ENCODE measurements at places on chromosomes 5 and 9. TPM values are rescaled to one million over a fixed set of nuclear protein-coding genes. Genes with fewer than 3 reads are reported as not detected.

DNA sequence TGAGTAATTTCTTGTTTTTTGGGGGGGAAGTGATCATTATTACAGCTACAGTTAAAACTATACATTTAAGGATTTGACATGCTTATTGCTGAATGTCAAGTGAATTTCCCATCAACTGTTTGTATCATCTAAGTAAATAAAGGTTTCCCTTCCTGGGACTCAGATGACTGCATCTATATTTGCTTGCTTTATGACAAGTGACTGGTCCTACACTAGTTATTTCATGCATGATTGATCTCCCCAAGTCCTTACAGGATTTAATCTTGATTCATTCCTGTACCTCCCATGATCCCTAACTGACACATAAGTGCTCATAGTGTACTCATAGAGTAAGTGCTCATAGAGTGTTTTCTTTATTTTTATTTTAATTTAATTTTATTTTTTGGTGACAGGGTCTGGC is 2.8 kb downstream of the TXNDC8 start:
- H3K27me3 ChIP-seq = no peaks in the 10 kb centered on the region
- no peaks in the 10 kb centered on the region for H3K36me3 ChIP-seq
- H3K27ac ChIP-seq = no peak overlapping the region
- H3K4me1 ChIP-seq = no peaks in the 10 kb centered on the region
- H3K4me3 ChIP-seq = no peak overlapping the region
- DNase-seq = no peak

- H3K27ac ChIP-seq = peak overlapping the region; percentile 43
- no peaks in the 10 kb centered on the region for H3K4me1 ChIP-seq
- H3K4me3 ChIP-seq = no peak overlapping the region
- no peaks in the 10 kb centered on the region for H3K36me3 ChIP-seq
- DNase-seq = no peak
Measured at GRCh38 chr5:126531543-126532120, 63.4 kb downstream of the ALDH7A1 start.

Gene PCDHA2
- not detected for total RNA-seq

Gene ZNF462
- total RNA-seq = 22.9 TPM

GRCh38 chr9:112050544-112051475 is 124.3 kb downstream of the SUSD1 start:
- no peaks in the 10 kb centered on the region for H3K4me1 ChIP-seq
- no peak for DNase-seq
- peak overlapping the region; percentile 21 for H3K27ac ChIP-seq

Gene PCDHB3
- total RNA-seq = 2.2 TPM

DNA sequence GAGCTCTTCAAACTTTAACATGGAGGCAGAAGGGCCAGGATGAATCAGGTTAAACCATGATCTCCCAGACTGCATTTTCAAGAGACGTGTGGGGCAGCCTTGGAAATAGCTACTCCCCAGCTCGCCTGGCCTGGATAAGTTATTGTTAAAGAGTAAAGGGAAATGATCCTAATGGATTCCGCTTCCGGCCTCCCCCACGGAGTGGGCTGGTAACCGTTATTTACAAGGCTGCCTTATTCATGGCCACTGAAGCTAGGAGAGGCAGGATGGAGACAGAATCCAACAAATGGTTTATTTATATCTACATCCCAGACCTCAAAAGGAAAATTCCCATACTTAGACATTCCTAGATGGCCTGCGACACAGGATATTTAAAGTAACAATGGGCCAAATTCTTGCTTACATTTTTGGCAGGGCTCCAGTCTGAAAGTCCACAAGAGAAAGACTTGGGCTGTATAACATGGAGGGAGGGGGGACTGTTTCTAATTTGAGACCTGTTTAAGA is 27.9 kb downstream of the SPRY4 start:
- peak overlapping the region; percentile 44 for H3K27ac ChIP-seq
- H3K4me3 ChIP-seq = no peak overlapping the region
- no peaks in the 10 kb centered on the region for H3K36me3 ChIP-seq
- DNase-seq = no peak
- no peaks in the 10 kb centered on the region for H3K27me3 ChIP-seq

Gene DAB2
- total RNA-seq = 135 TPM

- H3K27me3 ChIP-seq = no peaks in the 10 kb centered on the region
- no peak overlapping the region for H3K27ac ChIP-seq
- no peaks in the 10 kb centered on the region for H3K36me3 ChIP-seq
- no peak for DNase-seq
- no peak overlapping the region for H3K4me3 ChIP-seq
Measured at GRCh38 chr5:149201121-149201637, 59.9 kb downstream of the ABLIM3 start.

Gene BTNL3
- 2.4 TPM for total RNA-seq

Gene POLR3G
- total RNA-seq = 2.1 TPM

GRCh38 chr9:115404311-115404710 is 286.4 kb upstream of the TNC start:
- H3K27me3 ChIP-seq = no peaks in the 10 kb centered on the region
- no peak for DNase-seq
- no peaks in the 10 kb centered on the region for H3K36me3 ChIP-seq
- no peak overlapping the region for H3K27ac ChIP-seq

DNA sequence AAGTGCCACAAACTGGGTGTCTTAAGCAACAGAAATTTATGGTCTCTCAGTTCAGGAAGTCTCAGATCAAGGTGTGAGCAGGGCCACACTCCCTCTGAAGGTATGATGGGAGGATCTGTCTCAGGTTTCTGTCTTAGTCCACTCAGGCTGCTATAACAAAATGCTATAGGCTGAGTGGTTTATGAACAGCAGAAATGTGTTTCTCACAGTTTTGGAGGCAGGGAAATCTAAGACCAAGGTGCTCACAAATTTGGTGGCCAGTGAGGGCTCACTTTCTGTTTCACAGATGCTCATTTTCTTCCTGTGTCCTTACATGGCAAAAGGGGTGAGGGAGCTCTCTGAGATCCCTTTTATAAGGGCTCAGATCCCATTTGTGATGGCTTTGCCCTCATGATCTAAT is 281.4 kb downstream of the CWC27 start:
- DNase-seq = no peak
- H3K4me1 ChIP-seq = peaks cover 6% of the 10 kb centered on the region
- no peaks in the 10 kb centered on the region for H3K27me3 ChIP-seq
- no peak overlapping the region for H3K27ac ChIP-seq
- no peaks in the 10 kb centered on the region for H3K36me3 ChIP-seq
- no peak overlapping the region for H3K4me3 ChIP-seq

GRCh38 chr9:116271991-116272390 is 118.4 kb downstream of the PAPPA start:
- no peak overlapping the region for H3K4me3 ChIP-seq
- no peak overlapping the region for H3K27ac ChIP-seq
- no peaks in the 10 kb centered on the region for H3K4me1 ChIP-seq
- DNase-seq = no peak

Gene GDA
- total RNA-seq = not detected

Gene OCLN
- total RNA-seq = 1.4 TPM

DNA sequence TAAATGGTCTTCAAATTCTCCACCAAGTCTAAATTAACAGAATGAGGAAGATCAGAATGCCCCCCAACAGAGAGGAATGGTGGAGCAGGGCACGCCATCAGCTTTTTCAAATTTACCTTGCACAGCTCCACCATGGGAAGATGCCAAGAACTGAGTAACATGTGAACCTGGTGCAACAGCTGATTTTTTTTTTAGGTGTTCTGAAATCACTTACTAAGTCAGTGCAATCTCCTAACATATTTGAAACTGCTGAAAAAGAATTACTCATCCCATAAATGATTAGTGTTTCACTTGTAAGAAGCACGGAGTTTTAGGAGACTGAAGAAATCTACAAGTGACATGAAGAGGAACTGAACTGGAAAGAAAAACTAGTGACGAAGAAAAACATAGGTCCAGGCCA is 5.1 kb downstream of the TMEM245 start:
- H3K4me3 ChIP-seq = no peak overlapping the region
- H3K27me3 ChIP-seq = no peaks in the 10 kb centered on the region
- H3K36me3 ChIP-seq = no peaks in the 10 kb centered on the region
- DNase-seq = no peak
- H3K4me1 ChIP-seq = peaks cover 69% of the 10 kb centered on the region

Gene SKP2
- 16.8 TPM for total RNA-seq

DNA sequence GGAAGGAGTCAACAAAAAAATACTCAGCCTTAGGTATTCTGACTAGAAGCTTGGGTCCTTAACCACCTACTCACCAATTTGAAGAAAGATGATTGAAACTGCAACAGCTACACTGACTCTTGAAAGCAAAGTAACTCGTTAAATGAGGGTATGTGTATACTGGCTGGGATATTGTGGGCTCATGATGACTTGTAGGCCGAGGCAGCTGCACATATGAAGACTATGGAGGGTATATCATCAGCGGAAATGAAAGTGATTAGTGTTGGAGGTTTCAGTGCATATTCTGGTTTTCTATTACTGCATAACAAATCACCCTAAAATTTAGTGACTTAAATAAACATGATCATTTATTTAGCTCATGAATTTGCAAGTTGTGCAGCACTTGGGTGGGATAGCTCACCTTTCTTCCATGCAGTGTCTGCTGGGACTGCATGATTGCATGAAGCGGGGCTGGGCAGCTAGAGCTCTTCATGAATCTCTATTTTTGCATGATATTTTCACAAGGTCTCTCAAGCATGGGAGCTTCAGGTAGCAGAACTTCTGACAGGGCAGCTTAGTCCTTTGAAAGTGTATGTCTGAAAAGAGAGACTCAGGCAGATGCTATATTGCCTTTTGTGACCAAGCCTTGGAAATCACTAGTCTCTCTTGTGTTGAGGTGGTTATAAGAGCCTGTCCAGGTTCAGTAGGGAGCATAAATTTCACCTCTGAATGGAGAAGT is 96.1 kb upstream of the CDKN2B start:
- H3K36me3 ChIP-seq = no peaks in the 10 kb centered on the region
- no peak for DNase-seq
- no peak overlapping the region for H3K4me3 ChIP-seq
- no peak overlapping the region for H3K27ac ChIP-seq
- H3K4me1 ChIP-seq = no peaks in the 10 kb centered on the region

Gene GFI1B
- 3.8 TPM for total RNA-seq

DNA sequence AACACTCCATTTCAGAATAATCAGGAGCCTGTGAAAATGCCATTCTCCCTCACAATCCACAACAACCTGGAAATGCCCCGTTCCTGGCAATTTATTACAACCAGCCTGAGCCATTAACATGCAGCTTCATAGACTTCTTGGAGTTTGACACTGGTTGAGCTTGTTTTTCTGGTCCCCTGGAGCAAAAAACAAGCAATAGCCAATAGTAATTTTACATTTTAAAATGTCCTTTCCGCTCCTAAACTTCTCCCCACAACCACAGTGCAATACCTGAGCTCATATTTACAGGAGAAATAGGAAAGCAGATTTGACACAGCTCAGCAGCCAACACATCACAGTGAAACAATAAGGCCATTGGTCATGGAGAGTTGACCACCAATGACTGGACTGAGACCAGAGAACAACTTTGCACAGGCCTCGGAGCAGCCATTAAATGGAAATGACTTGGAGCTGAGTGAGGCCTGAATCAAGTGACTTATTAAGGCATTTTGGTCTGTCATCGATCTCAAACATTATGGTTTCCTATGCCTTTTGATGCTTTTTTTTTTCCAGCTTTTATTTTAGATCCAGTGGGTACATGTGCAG is 73.0 kb downstream of the ENC1 start:
- no peaks in the 10 kb centered on the region for H3K4me1 ChIP-seq
- H3K36me3 ChIP-seq = no peaks in the 10 kb centered on the region
- H3K27me3 ChIP-seq = no peaks in the 10 kb centered on the region
- no peak overlapping the region for H3K4me3 ChIP-seq
- DNase-seq = no peak
- H3K27ac ChIP-seq = no peak overlapping the region

- H3K27me3 ChIP-seq = peaks cover 10% of the 10 kb centered on the region
- no peaks in the 10 kb centered on the region for H3K4me1 ChIP-seq
- no peak overlapping the region for H3K27ac ChIP-seq
- no peak for DNase-seq
- no peak overlapping the region for H3K4me3 ChIP-seq
Measured at GRCh38 chr5:176889321-176890280, 9.5 kb downstream of the HK3 start.

Gene PCDHB16
- total RNA-seq = 0.54 TPM

Gene CMBL
- total RNA-seq = 3.1 TPM

GRCh38 chr9:12790883-12791282 is 16.1 kb downstream of the LURAP1L start:
- no peaks in the 10 kb centered on the region for H3K27me3 ChIP-seq
- H3K4me3 ChIP-seq = no peak overlapping the region
- H3K4me1 ChIP-seq = no peaks in the 10 kb centered on the region
- DNase-seq = no peak
- H3K36me3 ChIP-seq = no peaks in the 10 kb centered on the region

- no peaks in the 10 kb centered on the region for H3K36me3 ChIP-seq
- peak; percentile 52 for DNase-seq
- H3K4me1 ChIP-seq = peaks cover 10% of the 10 kb centered on the region
- no peak overlapping the region for H3K4me3 ChIP-seq
- no peak overlapping the region for H3K27ac ChIP-seq
- H3K27me3 ChIP-seq = no peaks in the 10 kb centered on the region
Measured at GRCh38 chr9:135077497-135078200, 9.8 kb upstream of the OLFM1 start.
